Stimulated activated CD4-positive, alpha-beta T cell treated with anti-CD3 and anti-CD28 coated beads, Interleukin-12 subunit alpha, Interleukin-12 subunit beta, amount 100 ng/mL, for 24 hours (primary cell): ENCODE measurements at places on chromosomes 3 and 15.

- DNase-seq: no peak
Observed at GRCh38 chr3:42742688-42743087, 30.4 kb downstream of the CCDC13 start.

DNA sequence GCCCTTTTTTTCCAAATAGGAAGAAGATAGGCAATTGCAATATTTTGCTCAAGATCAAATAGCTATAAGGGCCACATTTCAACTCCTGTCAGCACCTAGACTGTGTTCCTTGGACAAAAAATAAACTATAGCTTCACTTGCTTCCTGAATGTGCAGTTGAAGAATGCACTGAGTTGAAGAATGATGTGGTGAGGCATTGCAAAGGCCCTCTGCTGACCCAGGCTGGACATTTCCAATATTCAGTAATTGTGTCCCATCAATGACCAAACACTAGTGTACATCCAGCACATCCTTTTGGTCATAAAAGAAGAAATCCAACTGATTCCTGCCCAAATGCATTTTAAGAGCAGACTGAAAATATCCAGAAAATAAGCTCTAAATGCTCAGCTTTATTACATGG lies 424.8 kb upstream of the TGFBR2 start:
- no peak for DNase-seq

- DNase-seq: no peak
Observed at GRCh38 chr15:49079340-49080039, 33.2 kb upstream of the SECISBP2L start.

DNA sequence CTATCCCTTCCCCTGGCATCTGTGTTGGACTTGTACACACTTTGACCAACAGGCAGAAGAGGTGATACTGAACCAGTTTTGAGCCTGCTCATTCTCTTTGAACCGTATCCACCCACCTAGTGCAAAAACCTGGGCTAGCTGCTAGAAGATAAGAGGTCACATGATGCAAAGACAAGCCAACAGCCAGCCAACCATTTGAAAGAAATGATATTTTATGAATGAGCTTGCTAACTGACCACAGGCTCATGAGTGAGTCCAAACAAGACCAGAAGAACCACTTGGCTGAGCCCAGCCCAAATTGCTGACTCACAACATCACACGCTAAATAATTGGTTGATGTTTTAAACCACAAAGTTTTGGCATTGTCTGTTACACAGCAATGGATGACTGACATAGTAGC lies 74.0 kb upstream of the CTNNB1 start:
- no peak for DNase-seq

- no peak for DNase-seq
Observed at GRCh38 chr15:62413786-62414185, 248.7 kb upstream of the C2CD4B start.

DNA sequence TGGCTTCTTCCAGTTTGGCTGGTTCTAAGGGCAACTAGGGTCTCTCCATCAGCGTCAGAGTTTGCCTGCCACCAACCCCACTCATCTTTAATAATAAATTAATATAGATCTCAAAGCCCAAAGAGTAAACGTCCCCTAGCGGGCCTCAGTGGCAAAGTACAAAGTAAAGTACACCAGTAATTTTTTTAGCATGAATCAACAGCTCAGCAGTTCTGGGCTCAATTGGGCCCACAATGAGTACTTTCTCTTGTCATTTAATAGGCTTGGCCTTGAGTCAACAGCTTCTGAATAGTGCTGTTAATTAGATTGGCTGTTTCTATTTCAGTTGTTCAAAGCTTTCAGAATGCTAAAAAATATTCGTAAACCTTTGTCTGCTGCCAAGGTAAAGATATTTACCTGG lies 89.0 kb upstream of the PFN2 start:
- no peak for DNase-seq

- DNase-seq: no peak
Observed at GRCh38 chr15:95690631-95691340, 639.7 kb upstream of the NR2F2 start.
